ENCODE measurements at places on chromosomes 13 and 19. TPM values are rescaled to one million over a fixed set of nuclear protein-coding genes. Genes with fewer than 3 reads are reported as not detected.

STAP2 gene
- 4.1 TPM for total RNA-seq

CCDC194 gene
- not detected for total RNA-seq

IZUMO1 gene
- 2.7 TPM for total RNA-seq

OR7C1 gene
- total RNA-seq, result 1.1 TPM

All from dorsolateral prefrontal cortex (tissue), 122 donors.